ENCODE measurements at places on chromosomes 11 and 22. TPM values are rescaled to one million over a fixed set of nuclear protein-coding genes. Genes with fewer than 3 reads are reported as not detected.

The ARHGAP32 gene
- 14.5 TPM for total RNA-seq

The CREB3L1 gene
- 21.6 TPM for total RNA-seq

The RAB36 gene
- 2.2 TPM for total RNA-seq

The PARVG gene
- total RNA-seq, result 0.90 TPM

The MMP1 gene
- not detected for total RNA-seq

DNA sequence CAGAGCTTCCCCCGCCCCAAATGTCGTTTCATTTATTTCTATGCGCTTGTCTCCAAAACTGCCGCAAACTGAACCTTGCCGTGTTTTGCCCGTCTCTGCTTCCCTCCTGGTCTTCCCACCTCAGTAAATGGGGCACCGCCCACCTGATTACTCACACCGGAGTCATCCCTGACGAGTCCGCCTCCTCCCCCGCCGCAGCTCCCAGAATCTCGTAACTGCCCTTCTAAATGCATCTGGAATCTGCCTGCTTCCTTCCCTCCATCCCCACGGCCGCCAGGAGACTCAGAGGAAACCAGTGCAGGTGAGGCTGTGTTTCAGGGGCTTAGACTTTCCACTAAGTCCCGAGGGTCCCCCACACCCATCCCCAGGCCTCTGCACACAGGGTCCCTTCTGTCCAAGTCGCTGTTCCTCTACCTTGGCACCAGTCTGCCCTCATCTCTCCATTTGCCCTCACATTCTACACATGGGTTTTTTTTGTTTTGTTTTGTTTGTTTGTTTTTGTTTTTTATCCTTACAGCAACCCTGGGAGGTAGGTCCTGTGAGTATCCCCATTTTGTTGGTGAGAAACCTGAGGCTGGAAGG lies 62.6 kb upstream of the PHF21B start:
- H3K4me3 ChIP-seq, result no peak overlapping the region
- peak overlapping the region; percentile 8 for H3K27ac ChIP-seq
- peaks cover 3% of the 10 kb centered on the region for H3K36me3 ChIP-seq
- no peak for DNase-seq

DNA sequence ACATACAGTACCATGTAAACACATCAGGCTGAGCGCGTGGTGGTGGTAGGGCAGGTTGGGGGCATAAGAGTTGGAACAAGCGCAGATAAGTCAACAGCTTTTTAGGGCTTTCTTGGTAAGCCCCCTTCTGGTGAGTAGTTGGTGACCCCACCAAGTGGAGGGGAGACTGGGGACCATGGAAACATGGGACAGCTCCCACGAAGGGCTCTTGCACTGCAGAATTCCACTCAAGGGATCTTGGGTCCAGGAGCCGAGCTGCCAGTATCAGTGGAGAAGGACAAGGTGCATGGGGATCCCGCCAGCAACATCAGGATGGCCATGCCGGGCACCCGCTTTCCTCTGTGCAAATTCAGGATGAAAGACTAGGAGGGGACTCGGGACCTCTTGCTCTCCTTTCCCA lies 6.2 kb upstream of the APOA1 start:
- DNase-seq, result no peak
- peaks cover 7% of the 10 kb centered on the region for H3K4me1 ChIP-seq
- H3K27me3 ChIP-seq, result peaks cover 2% of the 10 kb centered on the region

DNA sequence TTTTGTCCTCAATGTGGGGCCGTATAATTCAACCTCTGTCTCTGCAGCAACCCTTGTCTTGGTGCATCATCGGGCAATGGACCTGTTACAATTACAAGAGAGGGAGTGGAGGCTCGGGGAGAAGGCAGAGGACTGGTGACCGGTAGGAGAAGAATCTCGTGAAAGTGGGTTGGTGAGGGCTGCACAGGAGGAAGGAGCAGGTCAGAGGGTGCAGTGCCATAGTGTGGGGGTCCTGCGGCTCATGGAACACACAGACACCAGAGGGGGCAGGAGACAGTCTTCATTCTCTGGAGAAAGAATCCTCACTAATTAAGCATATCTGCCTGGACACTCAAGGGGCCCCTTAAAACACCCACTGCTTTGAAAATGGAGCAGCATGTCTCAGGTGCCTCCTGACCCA lies 174.7 kb upstream of the B3GAT1 start:
- no peak overlapping the region for H3K27ac ChIP-seq
- no peak overlapping the region for H3K4me3 ChIP-seq
- H3K4me1 ChIP-seq, result peaks cover 31% of the 10 kb centered on the region

GRCh38 chr11:7896009-7896785 lies 34.9 kb downstream of the OR10A6 start:
- no peak for DNase-seq
- no peaks in the 10 kb centered on the region for H3K27me3 ChIP-seq
- no peak overlapping the region for H3K4me3 ChIP-seq
- H3K4me1 ChIP-seq, result peaks cover 10% of the 10 kb centered on the region

GRCh38 chr11:44626645-44627044 lies 61.2 kb downstream of the CD82 start:
- DNase-seq, result no peak
- H3K36me3 ChIP-seq, result peaks cover 10% of the 10 kb centered on the region
- H3K4me3 ChIP-seq, result no peak overlapping the region
- H3K4me1 ChIP-seq, result peaks cover 50% of the 10 kb centered on the region
- H3K27me3 ChIP-seq, result peaks cover 19% of the 10 kb centered on the region

DNA sequence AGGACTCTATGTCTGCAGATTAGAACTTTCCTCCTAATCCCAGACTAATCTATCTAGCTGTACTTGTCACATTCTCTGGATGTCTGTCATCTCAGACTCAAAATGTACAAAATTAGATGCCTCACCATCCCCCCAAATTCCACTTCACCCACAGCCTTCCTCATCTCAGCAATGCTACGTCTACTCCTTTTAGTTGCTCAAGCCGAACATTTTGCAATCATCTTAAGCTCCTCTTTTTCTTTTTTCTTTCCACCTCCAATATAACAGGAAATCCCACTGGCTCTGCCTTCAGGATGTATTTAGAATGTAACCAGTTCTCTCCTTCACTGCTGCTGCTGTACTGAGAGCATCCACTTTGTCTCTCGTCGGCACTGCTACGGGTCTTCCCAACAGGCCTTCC lies 1091.8 kb downstream of the TBC1D22A start:
- no peak overlapping the region for H3K4me3 ChIP-seq
- no peaks in the 10 kb centered on the region for H3K4me1 ChIP-seq
- H3K36me3 ChIP-seq, result peaks cover 4% of the 10 kb centered on the region
- no peaks in the 10 kb centered on the region for H3K27me3 ChIP-seq

- peak; percentile 98 for DNase-seq
- peak within 1 kb of the TSS; percentile 83 for H3K27ac ChIP-seq
- peaks cover 68% of the 10 kb centered on the region for H3K4me1 ChIP-seq
- H3K4me3 ChIP-seq, result peak within 1 kb of the TSS; percentile 94
Measured at GRCh38 chr11:46346886-46347636, at the start of gene DGKZ. DGKZ (plus strand) TSS chr11:46347463; CDS start chr11:46347660, 197 bp downstream.

DNA sequence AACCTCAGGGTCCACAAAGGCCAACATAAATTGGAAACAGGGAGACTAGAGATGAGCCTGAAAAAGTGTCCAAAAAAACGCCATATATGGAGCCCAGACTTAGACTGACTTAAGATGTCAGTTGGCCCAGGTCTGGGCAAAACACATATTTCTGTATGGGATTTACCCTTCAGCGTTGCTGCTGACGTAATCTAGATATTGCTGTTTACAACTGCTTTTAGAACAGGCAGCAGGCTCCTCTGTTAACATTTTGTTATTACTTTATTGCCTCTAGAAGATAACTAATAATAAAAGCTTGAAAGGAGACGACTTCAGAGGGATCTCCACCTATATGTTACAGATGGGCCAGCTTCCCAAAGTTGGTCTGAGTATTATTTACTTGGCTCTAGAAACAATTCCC lies 8.7 kb downstream of the ME3 start:
- no peaks in the 10 kb centered on the region for H3K27me3 ChIP-seq
- no peak overlapping the region for H3K4me3 ChIP-seq
- no peaks in the 10 kb centered on the region for H3K4me1 ChIP-seq
- DNase-seq, result no peak

DNA sequence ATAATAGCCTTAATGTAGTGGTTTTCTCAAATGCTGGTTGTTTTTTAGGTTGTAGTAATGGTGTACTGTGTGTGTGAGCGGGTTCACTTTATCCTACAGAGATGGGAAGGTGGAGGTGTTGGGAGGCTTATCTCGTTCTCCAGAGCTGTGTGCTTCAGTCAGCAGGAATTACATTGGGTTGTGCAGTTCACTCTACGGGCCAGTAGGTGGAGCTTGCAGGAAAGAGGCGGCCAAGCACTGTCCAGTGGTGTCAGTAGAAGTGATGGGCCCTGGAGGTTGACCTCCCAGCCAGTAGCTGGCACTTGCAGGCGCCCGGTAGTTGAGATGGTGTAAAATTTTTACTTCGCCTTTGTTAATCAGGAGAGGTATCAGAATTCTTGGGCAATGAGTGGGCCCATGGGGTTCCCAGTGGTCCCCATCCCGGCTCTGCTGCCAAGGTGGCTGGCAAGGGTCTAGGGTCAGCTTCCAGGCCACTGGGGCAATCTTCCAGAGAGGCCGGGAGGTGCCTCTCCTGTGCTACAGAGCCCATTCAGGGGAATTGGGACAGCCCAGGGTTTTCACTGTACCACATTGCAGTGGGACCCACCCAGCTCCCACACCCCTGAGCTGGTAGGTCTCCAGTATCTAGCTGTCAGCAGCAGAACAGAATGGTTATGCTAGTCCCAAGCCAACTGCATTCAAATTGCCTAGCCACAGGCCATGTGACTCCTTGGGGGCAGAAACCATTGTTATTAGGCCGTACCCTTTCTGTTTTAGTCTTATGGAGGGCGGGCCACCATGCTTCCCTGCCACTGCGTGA lies 43.9 kb downstream of the BIRC2 start:
- peak overlapping the region; percentile 56 for H3K4me3 ChIP-seq
- peaks cover 24% of the 10 kb centered on the region for H3K4me1 ChIP-seq
- peak overlapping the region; percentile 62 for H3K27ac ChIP-seq

GRCh38 chr22:26660356-26660755 lies 3.0 kb downstream of the MIAT start:
- no peaks in the 10 kb centered on the region for H3K36me3 ChIP-seq
- DNase-seq, result no peak
- H3K4me3 ChIP-seq, result no peak overlapping the region
- no peaks in the 10 kb centered on the region for H3K27me3 ChIP-seq
- H3K4me1 ChIP-seq, result peaks cover 2% of the 10 kb centered on the region
- H3K27ac ChIP-seq, result no peak overlapping the region

Measured in endothelial cell (in vitro differentiated cells).